ENCODE measurements at places on chromosomes 13 and 19. TPM values are rescaled to one million over a fixed set of nuclear protein-coding genes. Genes with fewer than 3 reads are reported as not detected.

Gene TLE6
- total RNA-seq: not detected

Gene TTYH1
- not detected for total RNA-seq

Gene METTL21C
- not detected for total RNA-seq

Gene MTUS2
- total RNA-seq: not detected

Gene OR7D2
- total RNA-seq: not detected

Gene LSM4
- total RNA-seq: 45.6 TPM

Gene MEGF8
- 6.5 TPM for total RNA-seq

All from CD4-positive, CD25-positive, alpha-beta regulatory T cell (primary cell).